C1 segment of cervical spinal cord (tissue), 14 donors: ENCODE measurements at places on chromosomes 4 and X.

GRCh38 chr4:81518762-81519426 is 47.2 kb upstream of the RASGEF1B start:
- no peak for DNase-seq

DNA sequence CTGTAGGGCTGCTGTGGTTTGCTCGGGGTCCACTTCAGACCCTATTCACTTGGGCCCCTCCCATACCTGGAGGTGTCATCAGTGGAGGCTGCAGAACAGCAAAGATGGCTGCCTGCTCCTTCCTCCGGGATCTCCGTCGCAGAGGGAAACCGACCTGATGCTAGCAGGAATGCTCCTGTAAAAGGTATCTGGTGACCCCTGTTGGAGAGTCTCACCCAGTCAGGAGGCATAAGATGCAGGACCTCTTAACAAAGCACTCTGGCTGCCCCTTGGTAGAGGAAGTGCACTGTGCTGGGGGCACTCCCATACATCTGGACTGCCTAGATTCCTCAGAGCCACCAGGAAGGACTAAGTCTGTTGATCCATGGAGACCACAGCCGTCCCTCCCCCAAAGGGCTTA is 296.9 kb downstream of the GRID2 start:
- no peak for DNase-seq

DNA sequence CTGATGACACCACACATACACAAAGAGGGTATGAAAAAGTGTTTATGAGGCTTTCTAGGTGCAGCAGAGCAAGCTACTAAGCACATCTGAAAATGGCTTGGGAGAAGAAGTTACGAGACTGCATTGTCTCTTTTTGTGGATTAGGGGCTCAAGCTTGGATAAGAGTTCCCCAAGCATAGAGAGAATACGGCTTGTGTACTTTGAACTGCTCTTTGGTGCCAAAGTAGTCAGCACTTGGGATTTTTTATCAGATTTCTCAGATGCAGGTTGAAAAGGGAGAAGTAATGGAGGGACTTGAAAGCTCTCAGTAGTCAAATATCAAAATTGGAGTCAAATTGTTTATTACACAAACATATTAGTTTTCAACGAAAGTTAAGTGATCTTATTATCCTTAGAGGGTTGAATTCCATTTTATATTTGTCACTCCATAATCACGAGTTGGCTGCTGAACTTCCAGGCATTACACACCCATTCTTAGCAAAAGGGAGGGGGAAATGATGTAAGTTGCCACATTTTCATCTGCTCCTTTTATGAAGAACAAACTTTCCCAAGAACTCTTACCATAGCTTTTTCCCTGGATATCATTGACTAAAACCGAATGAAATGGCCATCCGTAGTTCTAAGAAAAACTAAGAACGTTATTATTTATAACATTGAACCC is 1904.9 kb downstream of the PCDH7 start:
- DNase-seq, result no peak

DNA sequence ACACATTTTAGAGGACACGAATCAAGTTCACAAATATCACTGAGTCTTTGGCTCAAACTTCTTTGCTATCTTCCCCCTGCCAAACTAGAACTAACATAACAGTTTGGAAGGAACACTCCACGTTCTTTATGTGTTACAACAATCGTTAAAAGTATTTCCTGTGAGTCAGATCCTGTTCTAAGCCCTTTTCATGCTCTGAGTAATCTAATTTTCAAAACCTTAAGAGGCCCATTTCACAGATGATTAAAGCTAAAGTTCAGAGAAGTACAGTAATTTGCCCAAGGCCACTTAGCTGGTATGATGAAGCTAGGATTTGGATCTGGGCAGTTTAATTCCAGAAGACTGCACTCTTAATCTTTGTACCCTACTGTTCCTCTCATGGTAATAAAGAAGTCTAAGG is 854.4 kb upstream of the INTU start:
- no peak for DNase-seq

- DNase-seq, result no peak
Observed at GRCh38 chr4:71063711-71064110, 70.3 kb downstream of the DCK start.

GRCh38 chr4:145278341-145279121 is 98.1 kb upstream of the OTUD4 start:
- DNase-seq, result no peak

DNA sequence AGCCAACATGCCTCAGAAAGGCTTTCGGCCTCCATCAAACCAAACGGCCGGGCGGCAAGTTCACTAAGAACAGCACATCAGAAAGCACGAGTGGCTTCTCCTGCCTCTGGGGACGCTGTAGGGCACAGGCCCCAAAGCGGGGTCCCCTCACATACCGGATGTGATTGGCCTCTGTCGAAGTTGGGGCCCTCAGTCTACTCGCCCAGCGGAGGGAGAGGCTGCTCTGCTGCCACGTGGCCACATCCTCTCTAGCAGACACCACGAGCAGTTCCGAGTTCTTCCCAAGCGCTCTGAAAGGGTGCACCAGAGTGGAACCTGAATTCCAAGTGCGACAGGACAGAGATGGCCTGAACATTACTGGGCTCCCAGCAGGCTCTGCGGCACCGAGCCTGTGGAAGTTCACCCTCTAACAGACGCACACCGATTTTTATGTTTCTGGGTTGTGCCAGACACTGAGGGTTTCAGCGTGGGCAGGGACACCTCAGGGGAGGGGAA is 21.1 kb downstream of the NOP14 start:
- no peak for DNase-seq

DNA sequence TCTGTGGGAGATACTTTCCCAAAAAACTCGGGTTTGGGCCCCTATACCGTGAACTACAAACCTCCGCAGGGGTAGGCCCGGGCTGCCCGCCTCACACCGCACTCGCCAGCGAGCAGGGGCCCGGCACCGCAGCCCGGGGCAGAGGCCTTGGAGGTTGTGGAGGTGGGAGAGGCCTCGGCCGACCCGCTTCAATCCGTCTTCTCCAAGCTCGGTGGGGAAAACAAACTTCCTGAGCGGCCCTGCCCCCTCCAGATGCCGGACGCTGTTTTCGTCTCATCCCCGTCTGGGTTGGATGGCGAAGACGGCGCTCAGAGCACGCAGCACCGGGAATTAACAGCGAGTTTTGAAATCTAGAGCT is 442 bp upstream of the MCUB start:
- peak; percentile 47 for DNase-seq

DNA sequence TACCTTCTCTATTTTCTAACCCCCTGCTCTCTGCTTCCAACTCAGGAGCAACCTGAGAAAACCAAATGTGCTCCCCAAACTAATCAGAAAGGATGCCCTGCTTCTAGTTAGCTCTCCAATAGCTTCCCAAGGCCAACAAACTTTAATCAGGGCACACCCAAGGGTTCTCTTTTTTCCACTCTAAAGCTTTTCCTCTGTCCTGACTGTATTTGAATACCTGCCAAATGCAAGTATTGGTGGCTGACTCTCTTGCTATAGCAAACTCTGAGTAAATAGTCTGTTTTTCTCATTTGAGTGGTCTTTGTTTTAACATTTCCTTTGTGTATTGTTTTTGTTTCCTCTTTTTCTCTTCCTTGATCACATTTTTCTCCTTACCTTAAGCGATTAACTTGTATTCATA is 52.5 kb downstream of the GBA3 start:
- DNase-seq, result no peak

GRCh38 chr4:153419029-153419428 is 47.1 kb upstream of the TMEM131L start:
- DNase-seq, result no peak

DNA sequence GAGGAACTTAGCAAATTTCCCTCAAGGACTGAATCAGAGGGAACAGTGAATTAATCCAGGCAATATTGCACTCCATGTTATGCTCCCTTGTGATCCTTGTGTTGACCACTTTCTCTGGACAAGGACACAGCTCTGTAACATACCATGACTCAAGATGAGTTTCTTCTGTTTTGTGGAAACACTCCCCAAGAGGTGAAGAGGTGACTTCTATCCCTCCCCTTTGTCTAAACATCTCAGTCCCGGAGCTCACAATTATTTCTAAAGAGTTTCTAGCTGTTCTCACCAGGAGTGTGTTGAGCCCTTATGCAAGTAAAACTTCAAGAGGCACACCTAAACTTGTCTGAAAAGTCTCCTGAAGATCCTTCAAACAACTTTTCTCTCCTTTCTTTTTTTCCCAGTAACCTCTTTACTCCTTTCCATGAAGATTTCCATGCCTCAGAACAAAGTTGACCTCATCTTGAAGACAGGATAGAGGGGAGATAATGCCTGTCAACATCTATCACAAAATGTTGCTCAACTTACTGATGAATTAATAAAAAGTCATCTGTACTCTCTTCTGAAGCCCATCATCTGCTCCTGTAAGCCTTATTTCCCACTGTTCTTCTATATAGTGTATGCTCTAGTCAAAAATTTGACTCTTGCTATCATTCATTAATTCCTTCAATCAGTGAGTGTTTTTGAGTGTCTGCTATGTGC is 429.1 kb downstream of the SPRY1 start:
- no peak for DNase-seq

DNA sequence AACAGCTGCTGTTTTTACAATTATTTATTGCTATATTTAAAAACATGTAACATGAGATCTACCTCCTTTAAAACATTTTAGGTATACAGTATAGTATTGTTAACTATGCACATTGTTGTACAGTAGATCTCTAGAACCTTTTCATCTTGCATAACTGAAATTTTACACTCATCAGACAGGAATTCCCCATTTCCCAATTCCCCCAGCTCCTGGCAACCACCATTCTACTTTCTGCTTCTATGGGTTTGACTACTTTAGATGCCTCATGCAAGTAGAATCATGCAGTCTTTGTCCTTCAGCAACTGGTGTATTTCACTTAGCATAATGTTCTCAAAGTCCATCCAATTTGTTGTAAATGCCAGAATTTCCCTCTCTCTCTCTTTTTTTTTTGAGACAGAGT is 9.7 kb upstream of the LSM6 start:
- no peak for DNase-seq

- DNase-seq, result no peak
Observed at GRCh38 chr4:113452868-113453620, 308.5 kb downstream of the CAMK2D start.

DNA sequence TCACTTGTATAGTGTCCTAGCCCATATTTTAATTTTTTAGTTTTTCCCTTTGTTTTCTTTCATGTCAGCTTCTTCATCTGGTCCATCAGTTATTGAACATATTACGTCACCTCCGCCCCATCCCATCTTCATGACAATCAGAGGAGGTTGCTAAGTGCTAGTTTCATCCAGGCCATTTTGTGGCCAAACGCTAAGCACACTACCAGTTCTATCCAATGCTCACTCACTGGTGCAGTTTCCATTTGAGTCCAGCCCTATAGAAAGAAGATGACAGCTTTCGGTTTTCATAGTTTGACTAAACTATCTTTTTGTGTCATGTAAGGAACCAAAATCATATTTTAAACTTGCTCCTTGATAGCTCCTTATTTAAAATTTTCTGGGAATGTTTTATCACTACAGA is 304.2 kb downstream of the TENM3 start:
- DNase-seq, result no peak

DNA sequence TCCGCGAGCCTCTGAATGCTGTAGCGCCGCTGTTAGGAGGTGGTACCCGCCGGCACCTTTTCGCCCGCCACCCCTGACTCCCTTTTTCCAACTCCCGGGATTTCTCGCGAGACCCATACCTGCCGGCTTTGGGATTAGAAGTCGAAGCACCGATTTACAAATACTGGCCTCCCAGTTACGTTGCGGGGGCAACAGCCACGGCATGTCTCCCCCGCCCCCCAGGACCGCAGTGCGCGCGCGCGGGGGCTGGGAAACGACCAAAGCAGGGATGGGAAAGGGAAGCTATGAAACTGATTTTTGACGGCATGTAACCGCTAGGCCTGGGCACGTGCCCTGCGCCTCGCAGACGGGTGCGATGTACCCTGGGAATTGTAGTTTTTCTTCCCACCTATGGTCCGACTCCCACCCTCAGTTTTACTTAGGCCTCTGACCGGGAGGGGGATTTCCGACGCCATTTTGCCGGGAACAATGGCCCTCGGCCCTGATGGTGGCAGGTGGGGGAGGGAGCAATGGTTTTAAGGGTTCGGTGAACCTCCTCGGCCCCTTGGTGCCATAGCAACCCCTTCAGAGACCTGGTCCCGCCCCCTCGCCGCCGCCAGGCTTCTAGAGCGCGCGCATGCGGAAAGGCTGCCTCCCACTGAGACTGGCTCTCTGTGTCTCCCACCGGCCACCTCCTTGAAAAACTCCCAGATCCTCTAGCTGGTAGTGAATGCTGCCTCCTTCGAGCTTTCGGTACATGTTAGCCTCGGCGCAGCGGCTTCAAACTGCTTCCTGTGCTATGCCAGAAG is 772 bp upstream of the WNK3 start:
- DNase-seq, result no peak

- DNase-seq, result no peak
Observed at GRCh38 chr4:136841526-136841925, 690.8 kb downstream of the PCDH18 start.

- DNase-seq, result no peak
Observed at GRCh38 chr4:130424211-130424610, 1328.3 kb downstream of the C4orf33 start.

DNA sequence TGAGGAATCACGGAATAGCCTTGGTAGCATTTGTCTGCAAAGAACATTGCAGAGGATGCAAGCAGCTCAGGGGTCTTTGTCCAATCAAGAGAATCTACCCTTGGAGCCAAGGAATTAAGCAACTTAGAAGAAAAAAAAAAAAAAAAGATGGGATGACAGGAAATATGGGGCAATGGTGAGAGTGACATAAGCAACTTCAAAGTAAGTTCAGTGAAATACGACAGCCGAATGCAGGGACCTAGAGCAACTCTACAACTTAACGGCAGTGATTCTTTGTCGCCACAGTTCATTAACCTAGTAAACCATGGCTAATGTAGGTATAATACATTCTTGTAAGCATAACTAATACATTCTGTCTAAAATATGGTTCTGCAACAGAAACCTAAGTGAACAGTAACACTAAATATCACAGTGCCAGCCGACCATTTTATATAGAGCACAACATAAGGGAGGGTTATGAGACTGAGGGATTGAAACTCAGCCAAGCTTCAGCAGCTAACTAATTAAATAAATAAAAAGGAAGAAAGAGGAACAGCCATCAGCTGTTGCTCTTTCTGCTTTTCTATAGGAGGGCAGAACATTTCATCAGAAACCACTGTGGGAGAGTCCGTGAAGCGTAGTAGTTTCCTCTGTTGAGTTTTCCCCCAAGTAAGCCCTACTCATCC is 74.7 kb downstream of the PPARGC1A start:
- no peak for DNase-seq

DNA sequence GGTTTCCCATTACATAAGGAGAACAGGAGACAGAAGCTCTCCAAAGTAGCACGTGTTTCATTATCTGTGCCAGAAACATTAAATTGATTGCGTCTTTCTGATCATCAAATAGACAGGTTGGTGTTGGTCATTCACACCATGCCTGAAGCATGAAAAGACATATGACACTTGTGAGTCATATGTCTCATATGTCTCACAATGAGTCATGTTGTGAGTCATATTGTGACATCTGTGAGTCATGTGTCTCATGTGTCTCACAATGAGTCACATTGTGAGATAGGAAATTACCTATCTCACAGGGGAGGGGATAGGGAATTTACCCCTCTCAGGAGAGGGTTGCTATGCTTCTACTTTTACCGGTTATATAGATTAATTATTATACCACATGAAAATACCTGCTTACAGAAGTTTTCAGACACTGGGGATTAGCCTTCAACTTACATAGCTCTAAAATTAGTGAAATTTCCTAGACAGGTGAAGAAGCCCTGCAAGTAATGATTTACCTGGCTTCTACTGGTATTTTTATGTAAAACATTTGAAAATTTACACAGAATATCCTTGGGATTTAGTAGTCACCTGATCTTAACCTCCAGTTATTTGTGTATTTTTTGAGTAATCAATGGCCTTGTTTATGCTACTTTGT is 80.8 kb downstream of the NPFFR2 start:
- no peak for DNase-seq

- DNase-seq, result no peak
Observed at GRCh38 chrX:20309806-20310205, 43.1 kb upstream of the RPS6KA3 start.

GRCh38 chr4:7759216-7759615 is 180.4 kb downstream of the AFAP1 start:
- no peak for DNase-seq
